ENCODE measurements at places on chromosomes 12 and 14.

DNA sequence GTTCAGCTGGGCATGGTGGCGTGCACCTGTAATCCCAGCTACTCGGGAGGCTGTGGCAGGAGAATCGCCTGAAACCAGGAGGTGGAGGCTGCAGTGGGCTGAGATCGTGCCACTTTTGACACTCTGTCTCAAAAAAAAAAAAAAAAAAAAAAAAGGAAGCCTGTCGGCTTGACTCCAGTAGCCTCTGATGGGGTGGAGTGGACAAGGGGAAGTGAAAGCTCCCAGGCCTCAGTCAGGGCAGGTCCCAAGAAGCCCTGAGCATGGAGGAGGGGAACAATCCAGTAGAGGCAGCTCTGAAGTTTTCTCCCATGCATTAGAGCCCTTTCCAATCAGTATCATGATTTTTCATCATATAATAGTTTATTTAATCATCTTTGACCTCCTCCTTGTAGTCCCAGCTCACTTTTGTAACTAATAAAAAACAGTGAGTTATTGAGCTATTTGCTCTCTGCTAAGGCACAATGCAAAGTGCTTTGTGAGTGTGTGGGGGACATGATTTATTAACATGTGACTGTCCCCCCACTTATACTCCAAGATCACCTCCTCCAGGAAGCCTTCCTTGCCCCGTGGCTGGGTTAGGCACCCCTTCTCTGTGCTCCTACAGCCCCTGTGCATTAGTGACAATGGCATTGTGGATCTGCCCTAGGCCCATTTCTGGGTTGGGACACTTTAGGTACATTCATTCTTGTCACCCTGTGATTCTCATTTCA is 4.7 kb upstream of the SSH1 start:
- DNase-seq = no peak

DNA sequence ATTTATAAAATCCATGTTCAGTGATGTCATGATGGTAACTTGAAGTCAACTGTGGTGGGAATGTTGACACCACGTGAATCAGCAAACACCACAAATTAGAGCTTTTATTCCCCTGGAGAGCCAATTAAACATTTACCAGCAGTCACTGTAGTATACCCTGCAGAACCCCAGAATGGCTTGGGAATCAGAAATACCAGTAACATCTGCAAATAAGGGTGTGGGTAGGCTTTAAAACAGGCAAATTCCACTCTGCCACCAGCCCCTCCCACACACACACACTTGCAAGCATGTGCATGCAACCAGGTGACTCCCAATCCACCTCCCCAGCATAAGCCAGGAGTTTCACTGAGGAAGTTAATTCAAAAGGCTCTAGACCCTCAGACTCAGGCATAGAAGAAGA is 63.6 kb upstream of the TMEM263 start:
- DNase-seq = no peak

DNA sequence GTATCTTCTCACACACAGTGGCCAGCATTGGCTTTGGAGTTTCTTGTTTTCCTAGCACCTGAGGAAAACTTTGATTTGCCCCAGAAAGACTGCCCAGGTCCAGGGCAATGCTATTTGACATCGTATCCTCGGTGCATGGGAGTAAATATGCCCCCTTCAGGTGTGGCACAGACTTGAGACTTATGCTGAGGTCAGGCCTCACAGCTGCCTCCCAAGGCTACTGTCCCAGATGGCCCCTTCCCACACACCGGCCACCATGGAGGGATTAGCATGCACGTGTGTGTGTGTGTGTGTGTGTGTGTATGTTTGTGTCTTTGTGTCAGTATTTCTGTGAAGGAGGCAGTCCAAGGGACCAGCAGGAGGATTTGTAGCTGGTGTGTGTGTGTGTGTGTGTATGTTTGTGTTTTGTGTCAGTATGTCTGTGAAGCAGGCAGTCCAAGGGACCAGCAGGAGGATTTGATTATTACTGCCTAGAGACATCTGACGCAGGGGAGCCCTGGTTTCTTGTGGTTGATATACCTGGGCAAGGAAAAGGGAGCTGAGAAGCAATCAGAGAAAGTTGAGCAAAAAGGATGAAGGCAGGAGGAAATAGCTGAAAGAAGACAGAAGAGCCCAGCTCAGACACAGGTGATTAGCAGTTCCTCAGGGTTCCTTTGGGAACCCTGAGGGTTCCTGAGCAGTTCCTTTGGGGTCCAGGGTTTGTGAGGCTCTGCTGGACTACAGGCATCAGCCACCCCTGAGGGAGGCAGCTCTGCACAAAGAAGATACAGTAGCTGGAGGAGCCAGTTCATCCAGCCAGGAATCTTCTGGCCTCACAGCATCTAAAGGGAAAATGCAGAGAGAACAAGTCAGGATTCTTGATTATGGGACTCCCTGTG is 42.2 kb downstream of the COX16 start:
- DNase-seq = no peak

GRCh38 chr12:65868878-65869277 is 44.6 kb downstream of the HMGA2 start:
- DNase-seq = no peak

DNA sequence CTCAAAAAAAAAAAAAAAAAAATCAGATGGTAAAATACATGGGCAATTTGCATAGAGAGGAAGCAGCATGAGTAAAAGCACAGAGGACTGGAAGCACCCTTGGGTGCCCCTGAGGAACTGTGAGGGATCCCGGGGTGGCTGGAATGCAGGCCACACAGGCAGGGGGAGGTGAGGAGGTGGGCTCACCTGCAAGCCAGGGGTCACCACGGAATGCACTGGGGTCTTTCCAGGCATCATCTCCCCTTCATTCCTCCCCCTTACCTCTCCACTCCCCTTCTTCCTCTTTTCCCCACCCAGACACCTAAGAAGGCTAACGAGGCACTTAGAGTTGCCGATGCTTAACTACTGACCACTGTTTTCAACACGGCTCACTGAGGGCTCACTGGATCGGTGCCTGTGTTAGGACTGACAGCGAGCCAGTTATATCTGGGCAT is 14.4 kb upstream of the HIP1R start:
- no peak for DNase-seq

DNA sequence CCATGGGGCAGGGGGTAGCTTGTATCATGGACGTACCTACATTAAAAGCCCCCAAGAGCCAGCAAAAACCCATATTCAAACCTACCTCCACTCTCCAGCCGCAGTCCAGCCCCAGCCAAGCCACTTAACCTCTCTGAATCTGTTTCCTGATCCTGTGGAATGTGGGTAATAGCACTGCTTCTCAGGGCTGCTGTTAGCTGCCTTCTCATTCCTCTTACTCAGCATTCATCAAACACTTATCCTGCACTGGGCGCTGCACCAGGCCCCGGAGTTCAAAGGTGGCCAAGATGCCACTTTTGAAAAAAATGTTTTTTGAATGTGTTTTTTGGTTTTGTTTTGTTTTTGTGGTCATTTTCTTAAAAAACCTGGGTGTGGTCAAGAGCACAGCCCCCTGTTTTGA is 237.4 kb downstream of the CHST11 start:
- DNase-seq = no peak

- no peak for DNase-seq
These were observed 135.5 kb upstream of the CPM start for GRCh38 chr12:69068448-69068847.

DNA sequence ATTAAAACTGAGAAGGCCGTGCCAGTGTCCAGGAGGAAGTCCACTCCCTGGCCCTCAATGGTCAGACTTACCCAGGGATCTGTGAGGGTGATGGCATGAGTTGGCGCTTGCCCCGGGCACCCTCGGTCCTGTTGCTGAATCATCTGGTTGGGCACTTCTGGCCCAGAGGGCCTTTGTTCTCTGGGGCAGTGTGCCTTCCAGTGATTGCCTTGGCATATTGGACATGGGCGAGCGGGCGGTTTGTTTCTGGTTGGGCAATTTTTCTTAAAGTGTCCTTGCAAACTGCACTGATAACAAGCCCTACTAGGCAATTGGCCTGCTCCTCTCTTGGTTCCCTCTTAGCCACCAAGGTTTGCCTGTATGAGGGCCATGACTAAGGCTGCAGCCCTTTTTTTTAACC is 69.5 kb upstream of the ZDHHC17 start:
- no peak for DNase-seq

DNA sequence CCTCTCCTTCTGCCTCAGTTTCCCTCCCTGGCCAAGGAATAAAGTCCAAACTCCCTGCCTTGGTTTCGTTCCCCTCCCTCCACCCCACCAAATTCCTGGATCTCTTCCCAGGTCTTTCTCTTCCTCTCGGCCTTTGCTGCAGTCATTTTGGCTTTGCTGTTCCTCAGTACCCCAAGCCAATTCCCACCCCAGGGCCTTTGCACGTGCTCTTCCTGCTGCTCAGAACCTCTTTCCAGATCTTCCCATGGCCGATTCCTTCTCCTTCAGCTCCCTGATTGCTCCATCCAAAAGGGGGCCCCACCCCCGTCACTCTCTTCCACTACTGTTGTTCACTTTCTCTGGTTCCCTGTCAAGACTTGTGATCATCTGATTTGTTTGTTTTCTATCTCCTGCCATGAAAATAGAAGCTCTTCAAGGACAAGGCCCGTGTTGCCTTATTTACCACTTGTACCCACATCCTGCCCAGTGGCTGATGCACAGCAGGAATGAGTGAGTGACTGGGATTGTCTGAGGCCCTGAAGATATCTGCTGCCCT is 3.1 kb downstream of the HNF1A start:
- DNase-seq = no peak

DNA sequence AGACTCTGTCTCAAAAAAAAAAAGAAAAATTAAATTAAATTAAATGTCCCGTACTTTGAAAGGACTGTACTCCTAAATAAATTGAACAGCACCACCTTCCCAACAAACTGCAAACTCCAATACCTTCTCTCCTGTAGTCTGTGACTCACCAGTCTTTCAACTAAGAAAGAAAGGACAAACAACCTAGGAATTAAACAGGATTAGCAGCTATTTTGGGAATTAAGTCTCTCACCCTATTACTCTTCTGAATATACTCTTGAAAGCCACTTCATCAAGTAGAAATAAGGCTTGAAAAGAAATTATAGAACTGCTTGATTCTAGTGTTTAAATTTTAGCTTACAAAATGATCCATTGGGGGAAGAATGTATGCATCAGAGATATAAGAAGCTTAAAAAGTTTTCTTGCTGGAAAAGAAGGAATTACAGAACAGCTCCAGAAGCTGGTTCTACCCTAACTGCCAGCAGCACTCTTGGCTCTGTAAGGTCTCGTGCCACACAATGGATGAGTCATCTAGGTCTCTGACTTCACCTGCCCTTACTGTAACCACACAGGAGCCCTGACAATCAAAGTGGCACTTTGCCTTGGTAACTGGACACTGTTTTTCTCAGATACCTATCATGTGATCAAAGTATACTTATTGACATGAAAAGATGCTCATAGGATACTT is 57.0 kb upstream of the CERS5 start:
- DNase-seq = no peak

- DNase-seq = no peak
These were observed 97.4 kb downstream of the PRKCH start for GRCh38 chr14:61418746-61419145.

DNA sequence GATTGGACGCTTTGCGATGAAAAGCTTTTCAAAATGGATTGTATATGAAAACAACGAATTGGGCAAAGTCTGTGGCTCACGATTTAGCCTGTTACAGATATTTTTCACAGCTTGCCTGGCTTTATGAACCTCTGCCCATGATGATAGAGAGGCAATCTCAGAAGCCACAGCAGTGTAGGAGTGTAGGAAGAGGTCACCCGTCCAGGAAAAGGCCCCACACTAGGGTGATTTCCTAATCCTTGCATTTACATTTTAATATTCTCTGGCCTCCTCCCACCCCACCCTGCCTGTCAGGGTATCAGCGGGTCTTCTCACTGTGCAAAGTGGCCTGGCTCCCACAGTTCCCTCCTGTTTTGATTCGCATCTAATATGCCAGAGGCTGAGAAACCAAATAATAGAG is 81.8 kb upstream of the FOXN3 start:
- no peak for DNase-seq

GRCh38 chr14:77139540-77140358 is 1.8 kb downstream of the ZDHHC22 start:
- no peak for DNase-seq

DNA sequence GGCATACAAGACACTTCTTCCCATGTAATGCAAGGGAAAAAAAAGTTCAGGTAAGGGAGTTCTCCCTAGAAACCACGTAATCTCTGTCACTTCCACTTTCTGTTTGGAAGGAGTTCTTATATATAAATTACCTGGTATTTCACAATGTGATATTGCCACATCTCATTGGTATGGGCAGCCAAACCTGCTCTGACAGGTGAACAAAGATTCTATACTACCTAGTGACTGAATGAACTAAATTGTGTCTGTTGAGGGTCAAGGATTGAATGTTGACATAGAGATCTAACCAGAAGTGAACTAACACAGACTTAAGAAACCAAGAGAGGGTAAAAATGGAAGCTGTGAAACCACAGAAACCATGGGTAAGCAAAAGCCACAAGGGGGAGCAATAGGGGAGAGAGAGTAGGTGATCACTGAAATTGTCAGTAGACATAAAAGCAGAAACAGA is 161.3 kb downstream of the RPL10L start:
- DNase-seq = no peak

DNA sequence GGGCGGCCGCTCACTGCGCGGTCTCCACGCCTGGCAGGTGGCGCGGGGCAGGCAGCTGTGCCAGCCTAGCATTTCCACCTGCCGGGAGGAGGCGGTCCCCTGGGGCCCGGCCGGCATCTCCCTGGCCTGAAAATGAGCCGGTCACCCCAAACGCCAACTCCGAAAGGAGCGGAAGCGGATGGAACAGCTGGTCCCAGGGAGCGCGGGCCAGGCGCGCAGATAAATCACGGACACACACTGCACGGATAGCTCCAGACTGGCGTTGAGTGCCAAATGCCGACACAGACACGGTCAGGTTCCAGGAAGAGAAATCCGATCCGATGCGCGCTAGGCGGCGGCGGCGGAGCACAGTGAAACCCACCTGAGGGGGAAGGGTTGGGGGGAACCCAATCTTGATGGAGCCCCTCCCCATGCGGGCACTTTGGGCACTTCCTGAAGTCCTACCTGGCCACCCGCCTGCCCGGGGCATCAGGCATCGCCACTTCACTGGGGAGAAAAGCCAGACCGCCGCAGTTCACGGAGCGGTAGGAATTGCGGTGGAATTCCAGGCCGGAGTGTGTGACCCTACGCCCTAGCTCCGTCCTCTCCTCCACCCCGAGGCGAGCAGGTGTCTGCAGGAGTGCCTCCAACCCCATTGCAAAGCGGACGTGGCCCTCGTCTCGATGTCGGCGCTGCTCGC is 624 bp upstream of the PLEKHD1 start:
- no peak for DNase-seq

GRCh38 chr12:110171636-110172035 is 47.5 kb downstream of the IFT81 start:
- no peak for DNase-seq

DNA sequence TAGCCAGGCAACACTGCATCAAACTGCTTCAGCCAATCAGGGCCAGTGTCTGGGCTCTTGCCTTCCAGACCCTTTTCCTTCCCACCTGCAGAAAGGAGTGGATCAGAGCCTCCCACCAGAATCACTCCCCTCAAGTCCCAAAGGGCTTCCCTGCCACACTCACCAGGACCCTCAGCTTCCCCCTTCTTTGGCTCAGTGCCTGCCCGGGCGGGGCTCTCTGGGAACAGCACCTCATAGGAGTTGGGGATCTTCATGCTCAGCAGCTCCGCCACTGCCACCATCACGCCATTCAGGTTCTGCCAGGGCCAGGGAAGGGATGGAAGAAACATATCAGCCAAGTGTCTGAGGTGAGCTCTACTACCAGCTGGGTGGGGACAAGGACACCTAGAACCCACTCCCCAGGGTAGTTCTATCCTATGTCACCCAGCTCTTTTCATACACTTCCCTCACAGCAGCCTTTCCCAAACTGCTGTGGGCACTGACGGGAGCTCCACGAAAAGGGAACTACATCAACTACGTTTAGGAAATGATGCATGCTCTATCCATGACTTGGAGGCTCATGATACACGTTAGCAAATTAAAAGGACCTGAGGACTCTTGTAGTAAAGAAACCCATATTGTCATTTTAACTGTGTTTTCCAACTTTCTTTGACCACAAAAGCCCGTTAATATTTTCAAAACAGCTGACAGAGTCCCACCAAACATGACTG is 9.4 kb upstream of the PRKAG1 start:
- no peak for DNase-seq
